Spinal cord (tissue), 10 donors: ENCODE measurements at places on chromosomes 3 and 15. TPM values are rescaled to one million over a fixed set of nuclear protein-coding genes. Genes with fewer than 3 reads are reported as not detected.

DNA sequence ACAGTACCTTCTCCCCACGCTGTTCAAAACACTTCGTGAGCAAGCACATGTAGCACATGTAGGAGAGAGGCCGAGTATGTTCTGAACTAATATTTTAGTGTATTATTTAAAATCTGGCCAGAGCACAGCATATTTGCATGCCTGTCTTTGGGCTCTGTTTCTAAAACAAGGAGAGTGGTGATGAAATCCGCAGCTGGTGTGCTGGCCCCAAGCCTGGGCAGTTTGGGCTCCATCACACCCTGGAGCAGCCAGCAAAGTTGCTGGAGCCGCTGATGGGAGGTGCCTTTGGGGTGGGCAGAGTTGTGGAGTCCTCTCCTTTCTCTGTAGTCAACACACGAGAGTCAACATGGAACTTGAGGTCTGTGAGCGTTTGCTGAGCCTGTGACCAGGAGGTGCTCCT is 116.6 kb downstream of the SLCO3A1 start:
- no peak for DNase-seq

- DNase-seq = no peak
Observed at GRCh38 chr3:79480746-79481145, 287.1 kb downstream of the ROBO1 start.

- DNase-seq = no peak
Observed at GRCh38 chr15:78923015-78923414, 21.8 kb downstream of the CTSH start.

DNA sequence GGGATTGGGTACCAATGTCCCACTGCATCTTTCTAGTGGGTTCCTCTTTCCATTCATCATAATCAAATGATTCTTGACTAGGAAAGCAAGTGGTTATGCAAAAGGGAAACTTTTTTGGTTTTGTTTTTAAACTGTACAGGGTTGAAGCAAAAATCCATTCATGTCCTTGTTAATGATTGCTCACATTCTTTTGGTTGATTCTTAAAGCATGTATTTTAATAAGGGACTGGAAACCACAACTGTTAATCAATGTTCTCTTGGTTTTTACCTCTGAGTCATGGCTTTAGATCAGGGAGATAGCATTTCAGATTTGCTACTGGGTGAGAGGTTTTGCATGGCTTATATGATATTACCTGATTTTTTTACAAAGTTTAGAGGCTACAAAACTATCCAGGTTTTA is 371.7 kb upstream of the RGMA start:
- DNase-seq = no peak

GRCh38 chr3:179174898-179175297 is 26.7 kb downstream of the PIK3CA start:
- no peak for DNase-seq

DNA sequence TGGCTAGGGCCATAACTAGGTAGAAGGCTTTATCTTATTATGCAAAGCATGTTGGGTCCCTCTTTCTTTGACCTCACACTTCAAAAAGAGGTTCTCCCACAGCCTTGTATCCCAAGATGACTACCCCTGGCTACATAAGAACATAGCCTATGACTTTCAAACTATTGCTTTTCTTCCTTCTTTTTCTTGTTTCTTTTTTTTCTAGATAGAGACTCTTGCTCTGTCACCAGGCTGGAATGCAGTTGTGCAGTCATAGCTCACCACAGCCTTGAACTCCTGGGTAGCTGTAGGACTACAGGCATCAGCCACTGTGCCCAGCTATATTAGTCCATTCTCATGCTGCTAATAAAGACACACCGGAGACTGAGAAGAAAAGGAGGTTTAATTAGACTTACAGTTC is 47.2 kb downstream of the DIPK2A start:
- DNase-seq = no peak

GRCh38 chr3:134846911-134847317 is 51.9 kb downstream of the EPHB1 start:
- DNase-seq = no peak

DNA sequence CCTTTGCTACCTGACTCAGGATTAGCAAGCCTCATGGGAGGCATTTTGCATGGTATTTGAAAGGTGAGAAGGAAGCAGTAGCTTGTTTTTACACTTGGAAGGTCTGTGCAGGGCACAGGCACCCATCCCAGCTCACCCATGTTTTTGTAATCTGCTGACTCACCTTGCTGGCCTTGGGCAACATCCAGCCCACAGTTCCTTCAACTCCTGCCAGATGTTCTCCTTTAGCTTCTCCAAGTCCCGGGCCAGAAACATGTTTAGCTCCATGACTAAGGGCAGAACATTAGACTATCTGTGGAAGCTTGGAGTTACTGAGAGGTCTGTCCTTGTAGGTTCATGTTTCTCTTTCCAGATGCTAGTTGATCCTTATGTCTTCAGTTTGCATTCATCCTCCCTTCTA is 12.4 kb upstream of the ZNF770 start:
- DNase-seq = no peak

GRCh38 chr3:56467108-56467507 is 1.2 kb downstream of the ERC2 start:
- peak; percentile 81 for DNase-seq

DNA sequence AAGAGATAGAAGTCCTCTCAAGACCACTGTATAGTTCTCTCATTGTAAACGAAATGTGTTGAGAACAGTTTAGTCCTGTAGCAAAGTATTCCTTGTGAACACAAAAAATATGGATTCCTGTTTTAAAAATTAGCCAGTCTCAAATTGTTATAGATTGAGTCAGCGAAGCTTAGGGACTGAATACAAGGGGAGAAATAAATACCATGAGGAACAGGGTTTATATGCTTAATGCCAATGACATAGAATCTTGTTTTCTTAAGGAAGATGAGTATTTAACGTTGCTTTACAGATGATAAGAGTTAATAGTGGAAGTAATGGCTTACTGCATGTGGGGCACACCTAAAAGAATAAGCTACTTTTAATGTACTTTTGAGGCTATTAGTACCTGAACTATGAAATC is 37.9 kb downstream of the SETD5 start:
- no peak for DNase-seq

- DNase-seq = peak; percentile 56
Observed at GRCh38 chr3:135148398-135149020, 353.4 kb downstream of the EPHB1 start.

- DNase-seq = no peak
Observed at GRCh38 chr15:53831907-53832770, 72.7 kb upstream of the WDR72 start.

GRCh38 chr3:144045766-144046165 is 74.1 kb downstream of the DIPK2A start:
- no peak for DNase-seq

- peak; percentile 91 for DNase-seq
Observed at GRCh38 chr3:105938101-105938500, 69.3 kb upstream of the CBLB start.

DNA sequence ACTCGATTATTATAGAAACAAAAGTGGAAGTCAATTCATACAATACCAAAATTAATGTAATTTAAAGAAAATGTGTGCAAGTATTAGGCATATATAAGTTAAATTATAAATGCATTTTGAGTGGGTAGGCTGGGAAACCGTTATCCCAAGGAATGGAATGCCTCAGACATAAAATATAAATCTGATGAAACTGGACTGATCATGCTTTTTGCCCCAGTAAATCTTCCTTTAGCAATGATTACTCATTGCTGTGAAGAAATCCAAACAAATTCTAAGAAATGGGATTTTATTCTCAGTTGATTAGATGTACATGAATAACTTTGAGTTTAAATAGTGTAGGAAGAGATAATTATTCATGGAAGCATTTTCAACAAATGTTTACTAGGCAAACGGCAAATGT is 185.5 kb upstream of the KCNMB2 start:
- no peak for DNase-seq

- DNase-seq = peak; percentile 66
Observed at GRCh38 chr3:172203522-172204258, 164.3 kb downstream of the FNDC3B start.

DNA sequence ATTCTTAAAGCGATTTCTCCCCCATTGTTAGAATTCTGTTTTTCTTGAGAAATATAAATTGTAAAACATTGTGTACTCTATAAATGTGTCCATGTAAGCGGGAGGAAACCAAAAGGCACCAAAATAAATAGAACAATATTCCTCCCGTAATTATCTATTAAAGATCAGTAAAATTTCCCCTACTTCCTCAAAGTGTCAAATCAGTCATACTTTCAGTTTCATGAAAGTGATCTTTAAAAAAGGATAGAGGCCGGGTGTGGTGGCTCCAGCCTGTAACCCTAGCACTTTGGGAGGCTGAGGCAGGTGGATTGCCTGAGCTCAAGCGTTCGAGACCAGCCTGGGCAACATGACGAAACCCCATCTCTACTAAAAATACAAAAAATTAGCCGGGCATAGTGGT is 278.9 kb downstream of the MECOM start:
- DNase-seq = no peak

- DNase-seq = no peak
Observed at GRCh38 chr15:71547011-71547410, 263.3 kb upstream of the NR2E3 start.

- DNase-seq = peak; percentile 73
Observed at GRCh38 chr15:80107774-80108173, 45.0 kb upstream of the FAH start.

UROC1 gene
- 0.06 TPM for total RNA-seq

CD80 gene
- total RNA-seq = not detected

ROBO2 gene
- total RNA-seq = 75.0 TPM

CD200 gene
- total RNA-seq = 26.7 TPM

CPN2 gene
- not detected for total RNA-seq

FBXO45 gene
- 31.3 TPM for total RNA-seq

SEMA3B gene
- 41.2 TPM for total RNA-seq

RETNLB gene
- not detected for total RNA-seq

ERC2 gene
- total RNA-seq = 24.0 TPM

ETV5 gene
- 19.1 TPM for total RNA-seq
